Ascending aorta (tissue), 2 donors: ENCODE measurements at places on chromosomes 7 and 10.

GRCh38 chr7:142243823-142244222 lies 14.0 kb downstream of the PRSS58 start:
- no peak for DNase-seq

- DNase-seq: no peak
These were observed 96.2 kb downstream of the CDH23 start for GRCh38 chr10:71492872-71493271.

DNA sequence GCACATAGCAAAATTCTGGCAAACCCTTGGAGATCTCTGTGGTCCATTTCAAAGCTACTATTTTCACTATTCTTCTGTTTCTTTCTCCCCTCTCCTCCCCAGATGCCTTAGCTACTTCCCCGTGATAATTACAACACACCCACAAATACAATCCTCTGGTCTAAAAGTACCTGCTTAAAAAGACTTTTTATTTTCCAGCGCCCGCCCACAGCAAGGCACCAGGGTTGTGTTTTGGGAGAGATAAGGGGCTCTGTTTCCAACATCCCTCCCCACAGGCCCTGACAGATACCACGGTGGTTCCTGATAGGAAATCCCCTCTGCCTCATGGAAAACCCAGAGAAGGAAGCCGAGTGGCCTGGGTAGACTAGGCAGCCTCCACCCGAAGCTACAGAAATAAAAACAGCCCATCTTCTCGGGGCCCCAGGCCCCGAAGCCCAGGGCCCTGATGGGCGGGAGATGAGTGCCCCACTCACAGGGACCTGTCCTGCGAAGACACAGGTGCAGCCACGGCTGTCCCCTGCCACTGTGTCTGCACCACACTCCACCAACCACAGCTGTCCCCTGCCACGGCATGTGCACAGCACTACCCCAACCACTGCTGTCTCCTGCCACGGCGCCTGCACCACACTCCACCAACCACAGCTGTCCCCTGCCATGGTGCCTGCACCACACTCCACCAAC lies 19.7 kb downstream of the CALML5 start:
- peak; percentile 54 for DNase-seq

- DNase-seq: no peak
These were observed 516.1 kb downstream of the CCSER2 start for GRCh38 chr10:84844461-84844860.

GRCh38 chr7:151125846-151126481 lies 39.7 kb downstream of the AGAP3 start:
- DNase-seq: no peak

DNA sequence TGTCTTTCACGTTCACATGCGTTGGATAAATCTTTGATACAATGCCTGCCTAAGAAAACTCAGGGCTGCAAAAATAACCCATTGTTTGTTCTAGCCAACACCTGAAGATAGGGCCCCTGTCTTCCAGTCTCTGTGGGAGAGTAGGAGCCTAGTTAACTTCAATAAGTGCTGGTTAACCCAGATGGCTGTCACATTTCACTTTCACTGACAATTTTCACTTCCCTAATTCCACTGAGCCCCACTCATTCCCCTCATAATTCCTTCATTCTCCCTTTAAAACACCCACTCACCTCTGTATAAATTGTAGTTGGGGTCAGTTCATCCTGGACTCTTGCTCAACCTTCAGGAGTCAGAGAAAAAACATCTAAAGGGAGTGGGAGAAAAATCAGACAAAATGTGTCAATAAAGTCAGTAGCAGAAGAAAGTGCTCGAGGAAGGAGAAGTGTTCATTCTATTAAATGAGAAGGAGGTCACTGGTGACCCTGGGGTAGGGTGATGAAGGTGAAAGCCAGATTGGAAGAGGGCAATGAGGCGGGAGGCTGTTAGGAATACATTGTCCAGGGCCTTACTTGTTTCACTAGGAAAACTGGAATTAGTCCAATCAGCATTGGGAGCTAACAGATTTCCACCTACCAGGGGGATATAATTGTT lies 51.2 kb upstream of the ABI1 start:
- DNase-seq: no peak

- no peak for DNase-seq
These were observed 487.6 kb upstream of the MGMT start for GRCh38 chr10:128979405-128979804.

GRCh38 chr10:6283655-6284054 lies 80.9 kb downstream of the PFKFB3 start:
- no peak for DNase-seq

DNA sequence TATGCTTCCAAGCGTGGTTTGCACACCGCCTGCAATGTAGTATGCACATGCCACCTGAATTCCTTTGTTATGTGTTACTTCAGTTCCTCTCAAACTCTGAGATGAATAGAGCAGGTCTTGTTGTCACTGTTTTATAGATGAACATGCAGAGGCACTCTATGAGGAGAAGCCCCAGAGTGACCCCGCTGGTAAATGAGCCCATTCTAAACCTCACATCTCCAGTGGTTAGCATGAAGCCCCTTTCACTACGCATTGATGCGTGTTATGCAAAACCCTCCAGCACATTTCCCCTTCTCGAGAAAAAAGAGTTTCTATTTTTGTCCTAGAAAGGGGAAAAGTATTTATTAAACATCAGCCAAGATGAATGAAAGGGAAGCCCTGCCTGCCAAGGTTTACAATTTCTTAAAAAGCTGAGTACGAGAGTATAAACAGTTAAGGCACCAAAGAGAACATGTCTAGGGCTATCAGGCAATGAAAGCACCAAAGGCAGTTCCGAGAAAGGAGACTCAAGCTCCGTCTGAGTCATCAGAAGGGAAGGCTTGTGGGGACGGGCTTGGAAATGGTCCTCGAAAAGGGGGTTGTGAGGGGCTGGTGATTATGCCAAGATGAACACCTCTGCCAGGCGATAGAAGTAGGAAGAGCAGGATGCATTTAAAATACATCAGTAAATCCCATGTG lies 58.7 kb upstream of the PFKP start:
- no peak for DNase-seq

DNA sequence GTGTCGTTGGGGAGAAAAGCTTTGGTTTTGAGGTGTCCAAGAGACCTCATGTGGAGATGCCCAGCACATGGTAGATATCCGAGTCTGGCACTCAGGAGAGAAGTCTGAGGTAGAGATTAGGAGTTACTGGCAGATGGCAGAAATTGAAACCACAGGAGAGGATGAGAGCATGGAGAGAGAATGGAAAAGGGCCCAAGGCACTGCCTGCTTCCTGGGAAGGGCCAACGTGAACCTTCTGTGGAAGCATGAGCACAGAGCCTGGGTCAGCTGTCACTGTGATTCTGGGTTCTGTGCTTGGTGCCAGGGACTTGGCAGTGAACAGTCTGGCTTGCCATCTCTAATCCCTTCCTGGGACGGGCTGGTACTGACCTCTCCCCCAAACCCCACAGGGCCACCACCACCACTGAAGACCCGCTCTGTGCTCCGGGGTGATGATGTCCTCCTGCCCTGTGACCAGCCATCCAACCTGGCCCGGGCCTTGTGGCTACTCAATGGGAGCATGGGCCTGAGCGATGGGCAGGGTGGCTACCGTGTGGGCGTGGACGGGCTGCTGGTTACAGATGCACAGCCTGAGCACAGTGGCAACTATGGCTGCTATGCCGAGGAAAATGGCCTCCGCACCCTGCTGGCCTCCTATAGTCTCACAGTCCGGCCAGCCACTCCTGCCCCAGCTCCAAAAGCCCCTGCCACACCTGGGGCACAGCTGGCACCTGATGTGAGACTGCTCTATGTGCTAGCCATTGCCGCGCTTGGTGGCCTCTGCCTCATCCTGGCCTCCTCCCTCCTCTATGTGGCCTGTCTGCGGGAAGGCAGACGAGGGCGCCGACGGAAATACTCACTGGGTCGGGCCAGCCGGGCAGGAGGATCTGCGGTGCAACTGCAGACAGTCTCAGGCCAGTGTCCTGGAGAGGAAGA lies 4.1 kb downstream of the MRPL43 start:
- peak; percentile 58 for DNase-seq

- no peak for DNase-seq
These were observed 480.3 kb downstream of the NXPH1 start for GRCh38 chr7:8913682-8914081.

- no peak for DNase-seq
These were observed 22.2 kb upstream of the CPXM2 start for GRCh38 chr10:123913688-123914268.

GRCh38 chr10:30413996-30414576 lies 19.9 kb upstream of the MAP3K8 start:
- no peak for DNase-seq

DNA sequence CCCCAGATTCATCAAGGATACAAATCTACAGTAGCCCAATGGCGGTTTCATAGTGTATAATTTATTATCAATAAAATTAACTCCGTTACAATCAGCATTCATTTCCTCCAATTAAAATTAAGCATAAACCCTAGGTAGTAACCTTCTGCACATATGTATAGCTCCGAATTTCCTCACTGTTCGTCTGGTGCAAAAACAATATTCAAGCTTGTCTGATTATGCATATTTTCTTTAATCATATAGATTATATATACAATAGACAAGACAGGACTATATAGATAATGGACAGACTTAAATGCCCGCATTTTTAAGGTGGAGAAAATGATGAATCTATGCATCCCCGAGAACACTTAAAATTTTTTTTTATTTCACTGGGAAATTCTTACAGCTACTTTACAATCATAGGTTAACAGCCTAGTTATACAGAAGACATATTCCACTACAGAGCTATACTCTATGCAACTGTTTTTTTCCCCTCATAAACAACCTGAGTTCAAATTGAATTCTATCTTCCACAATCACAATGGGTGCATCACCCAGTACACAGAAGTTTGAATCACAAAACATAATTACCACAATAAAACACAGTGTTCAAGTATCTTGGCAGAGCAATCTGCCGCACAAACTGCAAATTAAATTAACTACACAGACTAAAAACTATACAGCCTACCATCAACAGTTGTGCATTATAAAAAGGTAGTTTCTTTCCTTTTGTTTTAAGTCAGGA lies 2.6 kb downstream of the HOXA9 start:
- DNase-seq: no peak

DNA sequence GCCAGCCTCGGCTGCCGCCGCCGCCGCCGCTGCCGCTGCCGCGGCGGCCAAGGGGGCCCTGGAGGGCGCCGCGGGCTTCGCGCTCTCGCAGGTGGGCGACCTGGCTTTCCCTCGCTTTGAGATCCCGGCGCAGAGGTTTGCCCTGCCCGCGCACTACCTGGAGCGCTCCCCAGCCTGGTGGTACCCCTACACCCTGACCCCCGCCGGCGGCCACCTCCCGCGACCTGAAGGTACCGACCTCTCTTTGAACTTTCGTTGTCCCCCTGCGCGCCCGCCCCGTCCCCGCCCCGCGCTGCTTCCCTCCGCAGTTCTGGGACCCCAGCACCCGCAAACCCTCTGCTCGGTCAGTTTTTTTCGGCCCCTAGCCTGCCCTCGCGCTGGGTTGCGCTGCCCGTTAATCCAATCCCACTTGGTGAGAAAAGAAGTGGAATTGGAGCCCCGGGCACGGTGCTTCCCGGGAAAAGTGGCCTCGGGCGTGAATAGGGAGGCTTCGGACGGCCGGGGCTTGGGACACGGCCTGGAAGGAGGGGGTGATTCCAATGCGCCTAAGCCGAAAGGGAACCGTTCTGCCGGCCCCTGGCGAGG lies 543 bp downstream of the HMX3 start:
- no peak for DNase-seq

GRCh38 chr7:152435384-152436110 lies at the start of gene KMT2C:
TSS of gene KMT2C (minus strand) at chr7:152436003. CDS start at chr7:152435786, 217 bp downstream.
- DNase-seq: peak; percentile 75

GRCh38 chr7:70884440-70884764 lies 247.5 kb upstream of the GALNT17 start:
- no peak for DNase-seq

DNA sequence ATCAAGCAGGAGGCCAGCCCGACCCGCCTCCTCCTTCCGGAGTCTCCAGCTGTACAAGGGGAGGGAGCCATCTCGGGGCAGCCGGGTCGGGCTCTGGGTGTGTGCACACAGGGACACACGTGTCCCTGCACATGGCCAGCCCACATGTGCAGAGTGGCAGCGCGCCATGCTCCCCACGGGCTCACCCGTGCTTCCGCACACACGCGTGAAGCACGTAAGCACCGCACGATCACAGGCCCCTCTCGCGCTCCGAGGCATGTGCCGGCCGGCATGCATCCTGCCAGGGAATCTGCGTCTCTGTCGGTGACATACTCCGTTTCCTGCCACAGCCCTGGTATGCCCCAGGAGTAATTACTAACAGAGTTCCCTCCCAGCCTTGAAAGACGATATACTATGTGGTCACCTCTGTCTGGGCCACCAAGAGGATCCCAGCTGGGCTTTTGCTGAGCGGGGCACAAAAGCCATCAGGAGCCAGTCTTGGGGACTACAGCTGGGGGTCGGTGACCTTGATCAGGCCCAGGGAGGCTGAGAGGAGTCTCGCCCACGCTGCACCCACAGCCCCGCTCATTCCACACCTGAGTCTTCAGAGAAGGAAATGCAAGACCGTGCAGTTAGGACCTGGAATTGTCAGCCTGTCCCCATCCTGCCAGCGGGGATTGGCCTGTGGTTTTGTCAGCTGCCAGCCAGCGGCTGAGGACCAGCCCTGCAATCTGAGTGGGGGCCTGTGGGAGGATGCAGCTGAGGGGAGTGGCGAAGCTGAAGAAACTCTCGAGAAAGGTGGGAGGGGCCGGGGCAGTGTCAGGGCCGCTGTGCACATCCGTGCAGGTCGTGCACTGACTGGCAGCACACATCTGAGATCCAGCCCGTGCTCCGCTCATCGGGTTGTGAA lies 11.0 kb upstream of the LFNG start:
- DNase-seq: no peak

GRCh38 chr10:3684891-3685290 lies 100.1 kb downstream of the KLF6 start:
- DNase-seq: no peak

DNA sequence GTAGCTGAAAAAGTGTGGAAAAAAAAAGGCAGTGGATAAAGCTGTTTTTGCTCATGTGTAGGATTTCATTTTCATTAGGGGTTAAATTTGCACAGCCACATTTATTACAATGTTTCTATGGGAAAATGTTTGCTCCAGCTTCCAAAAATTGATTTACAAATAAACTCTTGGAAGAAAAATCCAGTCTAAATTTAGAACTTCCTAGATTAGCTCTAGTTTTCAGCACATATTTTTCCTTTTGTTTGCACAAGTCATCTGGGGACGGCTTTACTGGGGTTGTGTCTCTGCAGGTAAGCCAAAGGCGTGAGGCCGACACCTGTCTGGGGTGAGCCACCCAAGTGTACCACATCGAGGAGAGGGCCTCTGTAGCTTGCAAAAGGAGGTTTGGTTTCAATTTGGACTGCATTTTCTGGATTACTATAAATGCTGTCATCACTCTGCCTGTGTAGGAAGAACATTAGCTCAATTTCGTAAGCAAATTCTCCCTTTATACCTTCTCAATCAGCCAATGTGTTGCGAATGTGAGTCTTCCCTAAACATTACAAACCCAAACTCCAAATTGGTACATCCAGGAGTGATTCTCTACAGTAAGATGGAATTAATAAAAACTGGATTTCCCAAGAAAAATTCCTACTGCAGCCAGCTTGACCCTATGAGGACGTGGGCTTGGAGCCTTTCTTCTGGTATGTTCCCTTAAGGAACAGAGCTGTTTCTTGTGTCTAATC lies 89.5 kb upstream of the ZNF438 start:
- DNase-seq: no peak

- DNase-seq: no peak
These were observed 7.1 kb upstream of the ARHGAP21 start for GRCh38 chr10:24730811-24731210.
